ENCODE measurements at places on chromosomes 2 and 18.

DNA sequence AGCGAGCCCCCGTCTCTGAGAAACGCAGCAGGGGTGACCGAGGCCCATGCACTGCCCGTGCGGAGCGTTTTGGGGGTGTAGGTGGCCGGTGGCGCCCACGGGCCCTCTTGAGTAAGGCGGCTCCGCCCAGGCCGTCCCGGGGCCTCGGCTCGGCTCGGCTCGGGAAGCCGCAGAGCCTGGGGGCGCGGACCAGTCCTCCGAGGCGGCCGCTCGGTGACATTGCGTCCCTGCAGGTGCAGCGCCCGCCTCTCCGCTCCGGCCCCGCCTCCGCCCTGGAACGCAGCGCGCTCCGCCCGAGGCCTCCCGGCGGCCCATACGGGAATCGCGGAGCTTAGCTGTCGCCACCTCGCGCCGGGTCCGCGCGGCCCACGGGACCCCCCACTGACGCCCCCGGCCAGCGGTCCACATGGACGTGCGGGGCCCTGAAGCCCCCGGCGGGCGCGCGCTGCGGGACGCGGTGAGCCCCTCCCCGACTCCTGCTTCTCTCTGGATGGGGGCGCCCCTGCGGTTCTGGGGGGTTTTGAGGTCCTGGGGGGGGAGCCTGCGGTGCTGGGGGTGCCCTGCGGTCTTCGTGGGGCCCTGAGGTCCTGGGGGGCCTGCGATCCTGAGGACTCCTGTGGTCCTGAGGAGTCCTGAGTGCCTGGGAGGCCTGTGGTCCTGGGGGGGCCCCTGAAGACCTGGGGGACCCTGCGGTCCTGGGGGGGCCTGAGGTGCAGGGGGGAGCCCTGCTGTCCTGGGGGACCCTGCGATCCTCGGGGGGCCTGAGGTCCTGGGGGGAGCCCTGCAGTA, at the start of gene HSBP1L1:
TSS of gene HSBP1L1 (plus strand) at position 314 of the 789 bp plus-strand sequence. CDS start at position 407, 93 bp downstream.
- no peak for DNase-seq

DNA sequence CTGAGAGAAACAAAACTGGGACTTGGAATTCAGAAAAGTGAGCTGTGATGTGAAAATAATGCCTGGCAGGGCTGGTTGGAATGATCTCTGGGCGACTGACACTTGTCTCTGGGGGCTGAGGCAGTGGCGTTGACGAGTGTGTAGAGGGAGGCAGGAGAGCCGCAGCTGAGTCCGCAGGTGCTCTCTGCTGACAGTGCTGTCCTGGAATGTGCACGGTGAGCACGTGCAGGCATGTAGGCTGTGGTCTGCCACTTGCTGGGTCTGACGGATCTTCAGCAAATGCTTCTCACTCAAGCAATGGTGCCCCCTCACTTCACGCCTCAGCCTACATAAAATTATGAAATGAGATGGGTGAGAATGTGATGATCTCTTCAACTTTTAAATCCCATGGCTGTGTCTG, 38.5 kb upstream of the ATP9B start:
- no peak for DNase-seq

- no peak for DNase-seq
Observed at GRCh38 chr2:226169751-226170581, 629.7 kb downstream of the IRS1 start.

GRCh38 chr2:1162768-1163584, 212.3 kb downstream of the SNTG2 start:
- DNase-seq: no peak

GRCh38 chr18:48814490-48815178, 136.1 kb downstream of the SMAD7 start:
- DNase-seq: no peak

GRCh38 chr2:149877074-149877473, 289.5 kb upstream of the MMADHC start:
- DNase-seq: no peak

- DNase-seq: no peak
Observed at GRCh38 chr2:219159771-219160185, 837 bp downstream of the NHEJ1 start.

DNA sequence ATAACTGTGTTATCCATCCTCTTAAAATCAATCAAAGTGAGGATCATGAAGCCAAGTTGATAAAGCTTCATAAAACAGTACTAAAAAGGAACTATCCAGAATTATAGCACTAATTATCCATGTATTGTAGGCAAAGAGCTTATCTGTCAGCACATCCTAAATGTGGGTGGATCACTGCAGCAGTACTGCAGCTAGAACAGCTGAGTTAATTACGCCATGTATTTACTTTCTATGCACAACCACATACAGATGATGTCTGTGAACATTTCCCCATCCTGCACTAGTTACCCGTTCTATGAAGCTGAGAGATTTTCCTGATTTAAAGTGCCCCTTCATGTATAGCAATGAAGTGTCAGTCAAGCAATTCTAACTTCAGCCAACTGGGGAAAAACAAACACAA, 96.6 kb downstream of the RAPH1 start:
- no peak for DNase-seq

DNA sequence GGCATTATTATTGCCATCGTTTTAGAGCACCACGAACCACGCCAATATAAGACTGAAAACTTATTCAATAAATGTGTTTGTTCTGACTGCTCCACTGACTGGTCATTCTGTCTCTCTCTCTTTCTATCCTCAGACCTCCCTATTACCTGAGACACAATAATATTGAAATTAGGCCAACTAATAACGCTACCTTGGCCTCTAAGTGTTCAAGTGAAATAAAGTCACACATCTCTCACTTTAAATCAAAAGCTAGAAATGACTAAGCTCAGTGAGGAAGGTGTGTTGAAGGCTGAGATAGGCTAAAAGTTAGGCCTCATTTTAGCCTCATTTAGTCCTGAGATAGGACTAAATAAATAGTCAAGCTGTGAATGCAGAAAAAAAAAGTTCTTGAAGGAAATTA, 38.8 kb downstream of the G6PC2 start:
- no peak for DNase-seq

DNA sequence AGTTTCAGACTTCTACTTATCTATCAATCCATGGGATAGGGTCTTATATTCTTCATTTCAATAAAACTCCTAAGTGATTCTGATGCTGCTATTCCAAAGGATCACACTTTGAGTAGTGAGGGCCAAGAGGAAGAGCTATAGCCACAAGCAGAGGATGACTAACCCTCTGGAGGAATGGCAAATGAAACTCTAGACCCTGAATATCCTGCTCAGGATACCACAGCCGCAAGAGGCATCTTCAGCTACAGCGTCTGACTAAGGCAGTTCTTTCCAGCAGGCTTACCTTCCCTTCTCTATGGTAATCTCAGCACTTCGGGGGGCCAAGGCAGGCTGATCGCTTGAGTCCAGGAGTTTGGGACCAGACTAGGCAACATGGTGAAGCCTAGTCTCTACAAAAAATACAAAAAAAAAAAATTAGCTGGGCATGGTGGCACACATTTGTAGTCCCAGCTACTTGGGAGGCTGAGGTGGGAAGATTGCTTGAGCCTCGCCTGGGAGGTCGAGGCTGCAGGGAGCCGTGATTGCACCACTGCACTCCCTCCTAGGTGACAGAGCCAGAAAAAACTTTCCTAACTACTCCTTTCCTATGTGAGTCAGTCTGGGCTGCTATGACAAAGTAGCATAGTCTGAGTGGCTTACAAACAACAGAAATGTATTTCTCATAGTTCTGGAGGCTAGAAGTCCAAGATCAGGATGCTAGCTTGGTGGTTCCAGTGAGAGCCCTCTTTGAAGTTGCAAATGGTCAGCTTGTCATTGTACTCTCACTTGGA, 371.9 kb downstream of the IRS1 start:
- no peak for DNase-seq

DNA sequence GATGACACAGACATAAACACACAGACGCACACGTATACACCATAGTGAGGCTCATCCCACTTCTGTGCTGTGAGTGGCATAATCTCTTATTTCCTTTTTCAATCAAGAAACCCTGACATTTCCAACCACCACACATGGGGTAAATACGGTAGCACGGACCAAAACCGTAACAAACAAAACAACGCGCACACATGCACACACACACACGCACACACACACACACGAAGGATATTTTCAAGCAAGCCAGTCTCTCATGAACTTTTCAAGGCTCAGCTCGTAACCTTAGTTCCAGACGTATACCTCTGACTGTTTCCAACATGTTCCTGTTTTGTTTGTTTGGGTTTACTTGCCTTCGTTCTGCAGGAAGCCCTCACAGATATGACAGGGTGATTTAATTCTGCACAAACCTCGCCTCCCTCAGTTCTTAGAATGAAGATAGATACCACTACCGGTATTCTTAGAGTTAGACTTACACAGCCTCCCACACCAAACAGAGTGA, 119.8 kb downstream of the BCL2 start:
- DNase-seq: no peak

DNA sequence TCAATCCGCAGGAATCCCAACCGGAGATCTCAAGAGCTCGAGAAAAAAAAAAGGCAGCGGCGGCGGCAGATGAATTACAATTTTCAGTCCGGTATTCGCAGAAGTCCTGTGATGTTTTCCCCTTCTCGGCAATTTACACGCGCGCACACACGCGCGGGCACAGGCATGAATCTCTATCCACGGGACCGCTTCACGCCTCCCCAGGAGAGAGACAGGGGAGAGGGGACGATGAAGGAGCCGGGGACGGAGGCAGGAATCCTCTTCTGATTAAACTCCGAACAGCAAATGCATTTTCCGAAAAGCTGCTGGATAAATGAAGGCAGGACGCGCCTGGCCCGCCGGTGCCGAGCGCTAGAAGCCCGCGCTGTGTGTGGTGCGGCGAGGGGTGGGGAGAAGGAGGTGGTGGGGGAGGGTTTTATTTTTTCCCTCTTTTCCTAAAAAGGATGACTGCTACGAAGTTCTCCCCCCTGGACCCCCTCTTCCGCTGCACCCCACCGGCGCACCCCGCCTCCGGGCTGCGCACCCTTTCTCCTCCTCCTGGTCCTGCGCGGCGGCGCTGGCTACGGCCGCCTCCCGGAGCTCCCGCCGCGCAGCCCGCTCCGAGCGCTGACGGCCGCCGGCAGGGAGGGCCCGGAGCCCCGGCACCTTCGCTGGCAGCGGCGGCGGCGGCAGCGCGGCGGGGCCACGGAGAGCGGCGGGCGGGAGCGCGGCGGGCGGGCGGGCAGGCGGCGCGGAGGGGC, at the start of gene BCL2:
TSS of gene BCL2 (minus strand) at position 387 of the 740 bp plus-strand sequence.
- no peak for DNase-seq

DNA sequence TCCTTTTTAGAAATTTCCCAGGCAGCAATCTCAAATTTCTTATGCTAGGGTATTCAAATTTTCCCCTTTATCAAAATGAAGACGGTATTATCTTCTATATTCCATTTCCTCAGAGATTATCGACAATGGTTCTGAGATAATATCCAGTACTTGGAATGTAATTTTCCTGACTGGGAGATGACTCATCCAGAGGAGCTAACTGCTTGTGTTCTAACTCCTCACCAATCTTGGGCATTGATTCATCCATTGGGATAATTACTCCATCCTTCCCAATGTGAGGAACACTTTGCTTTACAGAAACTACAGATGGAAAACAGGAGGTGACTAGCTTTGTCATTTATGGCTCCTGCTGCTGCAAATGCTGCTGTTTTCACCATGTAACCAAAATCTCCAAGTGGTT, 239.4 kb upstream of the LYPD1 start:
- DNase-seq: no peak

GRCh38 chr18:3079653-3080052, 66.7 kb upstream of the LPIN2 start:
- no peak for DNase-seq

DNA sequence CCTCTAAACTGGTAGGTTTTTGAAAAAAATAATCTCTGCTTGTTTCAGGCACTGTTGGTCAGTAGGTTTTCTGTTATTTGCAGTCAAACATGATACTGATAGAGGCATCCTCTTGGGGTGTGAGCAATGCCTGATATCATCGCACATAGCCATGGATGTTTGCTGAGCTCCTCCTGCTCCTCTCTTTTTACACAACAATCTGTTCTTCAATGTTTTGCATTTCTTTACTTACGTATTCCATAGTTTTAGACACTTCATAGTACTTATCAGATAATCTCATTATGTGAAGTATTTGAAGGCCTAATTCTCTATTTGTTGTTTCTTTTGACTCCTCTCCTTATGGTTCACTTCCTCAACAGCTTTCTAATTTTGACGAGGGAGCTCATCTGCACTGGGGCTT, 23.0 kb upstream of the HS6ST1 start:
- DNase-seq: no peak

- DNase-seq: no peak
Observed at GRCh38 chr18:22113144-22113844, 56.1 kb upstream of the GATA6 start.

Measured in stimulated activated CD8-positive, alpha-beta memory T cell treated with anti-CD3 and anti-CD28 coated beads, Interleukin-4, amount 100 ng/mL, for 1 hour (primary cell).